NCI-H1092 (cell line): ENCODE measurements at places on chromosomes 1 and 21.

GRCh38 chr1:47763591-47764171, 233.5 kb downstream of the TRABD2B start:
- no peak for DNase-seq

GRCh38 chr1:234107416-234108021, 203.0 kb downstream of the SLC35F3 start:
- DNase-seq, result peak; percentile 43

GRCh38 chr1:41568204-41568603, 83.7 kb upstream of the EDN2 start:
- DNase-seq, result no peak

- DNase-seq, result no peak
Measured at GRCh38 chr1:107933736-107934135, 31.2 kb downstream of the VAV3 start.

DNA sequence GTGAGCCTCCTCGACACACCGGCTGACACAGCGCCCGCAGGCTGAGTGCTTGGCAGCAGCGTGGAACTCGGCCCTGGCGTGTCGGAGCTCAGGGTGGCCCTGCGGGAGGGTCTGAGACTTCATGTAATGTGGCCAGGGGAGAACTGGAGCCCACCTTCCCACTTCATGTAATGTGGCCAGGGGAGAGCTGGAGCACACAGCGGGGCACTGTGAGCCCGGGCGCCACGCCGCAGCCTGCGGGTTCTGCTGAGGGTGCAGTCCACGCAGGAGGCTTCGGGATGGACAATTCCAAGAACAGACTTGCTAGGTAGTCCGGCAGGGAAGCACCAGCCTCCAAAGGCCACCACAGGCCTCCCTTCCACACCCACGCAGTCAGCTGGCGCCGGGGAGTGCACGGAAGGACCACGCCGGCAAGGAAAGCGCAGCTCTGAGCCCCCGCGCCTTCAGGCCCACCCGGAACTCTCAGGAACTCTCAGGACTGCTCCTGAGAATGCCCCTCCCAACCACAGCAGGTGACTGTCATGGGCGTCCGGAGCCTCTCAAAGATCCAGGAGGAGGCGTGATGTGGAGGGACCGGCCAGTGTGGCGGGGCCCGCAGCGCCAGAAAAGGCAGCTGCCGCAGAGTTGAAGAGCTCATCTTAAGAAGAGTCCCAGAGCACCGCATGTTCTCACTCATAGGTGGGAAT, 19.3 kb upstream of the ADARB1 start:
- DNase-seq, result no peak

GRCh38 chr1:229066591-229066990, 204.3 kb upstream of the RAB4A start:
- DNase-seq, result no peak

DNA sequence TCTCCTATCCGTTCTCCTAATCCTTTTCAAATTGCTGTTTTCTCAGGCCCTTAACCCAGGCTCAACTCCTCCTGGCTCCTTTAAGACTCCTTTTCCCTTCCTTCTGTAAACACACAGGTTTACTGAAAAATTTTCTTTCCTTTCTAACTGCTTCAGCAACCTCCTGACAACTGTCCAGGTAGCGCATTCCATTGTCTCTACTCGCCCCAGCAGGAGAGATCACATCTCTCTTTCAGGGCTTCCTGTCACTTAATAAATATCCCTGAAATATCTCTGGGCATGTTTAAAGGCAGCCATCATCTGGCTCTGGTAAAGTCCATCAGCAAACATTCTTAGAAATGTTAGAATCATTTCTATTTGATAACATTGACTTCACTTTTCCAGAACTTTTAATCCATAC, 211.2 kb upstream of the PTBP2 start:
- no peak for DNase-seq

DNA sequence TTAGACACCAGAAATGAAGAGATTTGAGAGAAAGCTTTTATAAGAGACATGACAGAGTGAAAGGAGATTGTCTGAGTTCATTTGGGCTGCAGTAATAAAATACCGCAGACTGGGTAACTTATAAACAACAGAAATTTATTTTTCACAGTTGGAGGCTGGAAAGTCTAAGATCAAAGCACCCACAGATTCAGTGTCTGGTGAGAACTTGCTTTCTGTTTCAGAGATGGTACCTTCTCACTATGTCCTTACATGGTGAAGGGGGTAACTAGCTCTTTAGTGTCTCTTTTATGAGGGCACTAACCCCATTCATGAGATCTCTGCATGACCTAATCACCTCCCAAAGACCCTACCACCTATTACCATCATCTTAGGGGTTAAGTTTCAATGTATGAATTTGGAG, 30.9 kb upstream of the FCRL4 start:
- no peak for DNase-seq

GRCh38 chr21:33886321-33886720, 29.3 kb downstream of the ATP5PO start:
- no peak for DNase-seq

DNA sequence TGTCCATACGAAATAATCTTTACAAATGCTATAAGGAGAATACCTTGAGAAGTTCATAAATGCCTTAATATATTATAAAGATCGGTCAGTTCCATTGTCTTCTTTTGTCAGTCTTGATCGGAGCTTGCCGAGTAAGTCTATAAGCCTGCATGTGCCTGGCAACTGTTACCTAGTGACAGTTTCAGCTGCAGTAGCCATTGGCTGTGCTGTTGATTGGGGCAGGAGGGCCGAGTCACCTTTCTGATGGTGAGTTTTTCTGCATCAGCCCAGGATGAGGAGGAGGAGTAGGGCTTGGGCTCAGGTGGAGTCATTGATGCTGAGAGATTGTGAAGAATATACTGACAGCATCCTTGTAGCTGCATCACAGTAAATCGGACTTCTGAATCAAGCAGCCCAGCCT, 1.9 kb upstream of the GPR52 start:
- DNase-seq, result no peak

DNA sequence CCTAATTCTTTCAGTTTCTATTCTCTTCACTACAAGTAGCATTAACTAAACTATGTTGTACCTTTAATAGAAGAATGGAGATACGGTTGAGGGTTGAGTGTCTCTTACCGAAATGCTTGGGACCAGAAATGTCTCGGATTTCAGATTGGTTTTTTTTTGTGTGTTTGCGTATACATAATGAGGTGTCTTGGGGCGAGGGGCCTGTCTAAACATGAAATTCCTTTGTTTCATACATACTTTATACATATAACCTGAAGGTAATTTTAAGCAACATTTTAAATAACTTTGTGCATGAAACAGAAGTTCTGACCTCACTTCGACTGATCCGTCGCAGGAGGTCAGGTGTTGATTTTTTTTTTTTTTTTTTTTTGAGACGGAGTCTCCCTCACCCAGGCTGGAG, 36.3 kb upstream of the MYOCOS start:
- DNase-seq, result no peak

DNA sequence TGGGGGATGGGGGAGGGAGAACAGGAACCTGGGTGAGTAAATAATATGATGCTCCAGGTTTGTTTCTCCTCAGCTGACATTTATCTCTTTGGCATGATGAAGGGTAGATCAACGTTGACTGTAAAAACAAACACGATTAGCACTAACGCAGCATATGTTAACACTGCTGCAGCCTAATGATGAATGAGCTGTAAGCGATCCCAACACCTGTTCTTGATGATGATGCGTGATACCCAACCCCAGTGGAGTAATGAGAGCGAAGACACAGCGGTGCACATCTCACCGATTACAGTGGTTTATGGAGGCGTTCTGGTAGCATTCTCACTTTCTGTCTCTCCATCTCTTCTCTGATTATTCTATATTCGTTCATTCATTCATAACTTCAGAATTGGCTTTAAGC, 640.4 kb downstream of the USP25 start:
- no peak for DNase-seq

GRCh38 chr1:233281711-233282581, 13.6 kb downstream of the PCNX2 start:
- DNase-seq, result no peak

DNA sequence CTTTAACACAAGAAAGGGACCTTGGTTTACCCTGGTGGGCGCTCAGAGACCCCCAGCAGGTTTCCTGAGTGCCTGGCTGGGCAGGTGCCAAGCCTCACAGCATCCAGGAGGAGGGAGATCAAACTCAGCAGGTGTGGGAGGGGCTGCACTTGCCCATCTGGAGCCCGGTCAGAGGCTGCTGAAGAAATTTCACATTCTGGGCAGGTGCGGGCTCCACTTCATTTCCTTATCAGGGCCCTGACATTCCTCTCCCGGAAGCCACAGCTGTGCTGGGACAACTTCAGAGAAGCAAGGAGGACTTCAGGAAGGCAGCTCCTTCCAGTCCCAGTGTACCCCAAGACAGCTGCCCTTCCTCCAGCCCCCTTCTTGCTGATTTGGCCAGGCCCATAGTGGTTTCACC, 82.9 kb downstream of the ITPKB start:
- peak; percentile 27 for DNase-seq

- DNase-seq, result no peak
Measured at GRCh38 chr1:930633-931138, 7.0 kb downstream of the SAMD11 start.

DNA sequence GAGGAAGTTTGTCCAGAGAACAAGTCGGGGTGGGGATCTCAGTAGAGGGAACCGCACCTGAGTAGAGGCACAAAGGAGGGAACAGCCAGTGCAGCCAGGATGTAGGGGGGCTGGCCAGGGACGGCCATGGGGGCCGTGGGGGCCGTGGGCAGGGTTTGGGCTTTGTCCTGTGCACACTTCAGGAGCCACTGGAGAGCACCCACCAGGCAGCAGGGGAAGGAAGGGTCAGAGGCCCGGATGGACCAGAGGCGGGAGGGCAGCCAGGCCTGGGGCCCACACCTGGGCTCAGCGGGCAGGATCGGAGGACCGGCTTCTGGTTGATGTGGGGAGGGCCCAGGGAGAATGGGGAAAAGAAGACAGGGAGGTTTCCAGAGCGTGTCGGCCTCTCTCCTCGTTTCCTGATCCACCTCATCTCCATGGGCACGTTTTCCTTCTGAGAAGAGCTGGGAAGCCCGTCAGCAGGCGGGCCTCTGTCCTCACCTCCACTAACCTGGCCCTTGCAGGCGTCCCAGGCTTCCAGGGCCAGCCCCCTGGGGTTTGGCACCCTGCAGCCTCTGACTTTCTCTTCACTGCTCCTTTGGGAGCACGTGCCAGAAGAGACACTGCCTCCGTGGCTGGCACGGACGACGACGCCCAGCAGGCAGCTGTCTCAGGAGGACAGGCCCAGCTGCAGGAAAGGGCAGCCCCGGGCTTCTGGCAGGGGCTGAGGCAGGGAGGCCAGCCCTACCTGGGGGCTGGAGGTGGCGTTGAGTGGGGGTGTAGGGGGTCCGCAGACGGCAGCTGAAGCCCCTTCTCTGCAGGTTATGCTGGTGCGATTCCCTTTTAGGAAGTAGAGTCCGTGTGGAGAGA, 16.8 kb upstream of the PDXK start:
- DNase-seq, result no peak

- DNase-seq, result no peak
Measured at GRCh38 chr1:112061901-112062320, 72.4 kb upstream of the KCND3 start.

DNA sequence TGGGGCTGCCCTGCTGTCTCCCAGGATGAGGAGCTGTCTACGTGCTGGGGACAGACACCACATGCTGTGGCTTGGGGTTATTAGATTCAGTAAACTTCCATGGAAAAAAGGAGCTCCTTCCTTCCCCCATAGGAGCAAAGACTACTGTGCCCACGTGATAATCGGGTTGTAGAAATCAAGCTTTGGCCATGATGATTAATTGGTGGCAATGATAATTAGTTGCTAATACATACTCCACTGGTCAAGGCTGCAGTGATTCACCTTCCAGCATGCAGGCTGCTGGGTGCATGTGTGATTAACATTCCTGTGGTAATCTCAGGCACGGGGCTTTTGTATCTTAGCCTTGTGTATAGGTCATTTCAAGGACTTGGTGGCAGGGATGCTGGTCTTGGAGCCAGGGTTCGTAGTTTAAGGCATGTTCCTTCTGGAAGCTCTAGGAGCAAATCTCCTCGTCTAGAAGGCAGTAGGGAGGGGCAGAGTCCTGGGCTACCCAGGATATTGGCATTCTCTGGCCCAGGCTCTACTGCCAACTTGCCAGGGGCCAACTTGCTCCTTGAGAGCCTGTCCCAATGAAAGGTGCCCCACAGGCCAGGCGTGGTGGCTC, 41.4 kb downstream of the TMCO4 start:
- DNase-seq, result no peak

- peak; percentile 41 for DNase-seq
Measured at GRCh38 chr1:89523572-89524368, 859 bp upstream of the LRRC8B start.
